ENCODE measurements at places on chromosomes 16 and 17.

GRCh38 chr16:73997340-73997711 lies 299.3 kb upstream of the PSMD7 start:
- DNase-seq: no peak

GRCh38 chr16:81585785-81586184 lies 141.2 kb downstream of the CMIP start:
- no peak for DNase-seq

GRCh38 chr17:47190243-47190642 lies 1.1 kb upstream of the CDC27 start:
- DNase-seq: no peak

DNA sequence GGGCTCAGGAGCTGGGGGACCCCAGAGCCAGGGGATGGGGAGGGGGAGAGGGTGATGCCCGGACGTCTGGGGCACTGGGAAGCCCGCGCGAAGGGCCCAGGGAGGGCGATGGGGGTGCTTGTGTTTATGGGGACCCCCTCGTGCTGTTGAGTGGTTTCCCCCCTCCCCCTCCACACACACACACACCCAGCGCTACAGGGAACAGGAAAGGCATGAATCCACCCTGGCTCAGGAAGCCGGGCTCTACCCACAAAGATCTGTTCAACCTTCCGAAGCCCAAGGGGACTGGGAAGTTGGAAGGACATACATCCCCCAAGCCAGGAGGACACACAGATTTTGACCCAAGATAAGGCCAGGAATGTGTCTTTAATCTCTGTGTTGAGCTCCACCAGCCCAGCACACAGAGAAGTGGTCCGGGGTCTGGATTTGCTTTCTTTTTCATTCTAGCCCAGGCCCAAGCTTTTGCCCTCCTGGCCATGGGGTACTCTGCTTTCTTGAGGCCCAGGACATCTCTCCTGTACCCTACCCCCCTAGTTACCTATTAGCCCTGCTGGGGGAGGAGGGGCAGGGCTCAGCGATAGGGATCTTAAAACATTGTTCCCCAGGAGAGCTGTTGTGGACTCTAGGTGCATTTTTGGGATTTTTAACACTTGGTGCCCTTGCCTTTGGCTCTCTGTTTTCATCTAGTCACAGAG lies 1.2 kb downstream of the UBALD2 start:
- DNase-seq: peak; percentile 49

GRCh38 chr16:19285431-19285830 lies at the start of gene CLEC19A:
TSS of gene CLEC19A (plus strand) at chr16:19285731. CDS start at chr16:19285852, 121 bp downstream.
- DNase-seq: no peak

DNA sequence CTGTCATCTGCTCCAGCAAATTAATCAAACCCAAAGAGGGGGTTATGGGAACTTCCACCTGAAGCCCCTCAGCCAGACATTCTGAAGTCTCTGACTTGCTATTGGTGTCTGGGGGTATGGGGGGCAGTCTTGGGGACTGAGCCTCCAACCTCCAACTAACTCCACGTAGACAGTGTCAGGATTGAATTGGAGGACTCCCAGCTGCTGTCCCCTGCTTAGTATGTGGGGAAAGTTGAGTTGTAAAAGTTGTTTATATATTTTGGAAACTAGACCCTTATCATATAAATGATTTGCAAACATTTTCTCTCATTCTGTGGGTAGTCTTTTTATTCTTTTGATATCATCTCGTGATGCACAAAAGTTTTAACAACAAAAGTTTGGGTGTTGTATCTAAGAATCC lies 689.2 kb downstream of the WWOX start:
- DNase-seq: no peak

GRCh38 chr17:43901861-43902589 lies 5.3 kb downstream of the MPP2 start:
- no peak for DNase-seq

- no peak for DNase-seq
Measured at GRCh38 chr17:17698869-17699351, 17.7 kb downstream of the RAI1 start.

DNA sequence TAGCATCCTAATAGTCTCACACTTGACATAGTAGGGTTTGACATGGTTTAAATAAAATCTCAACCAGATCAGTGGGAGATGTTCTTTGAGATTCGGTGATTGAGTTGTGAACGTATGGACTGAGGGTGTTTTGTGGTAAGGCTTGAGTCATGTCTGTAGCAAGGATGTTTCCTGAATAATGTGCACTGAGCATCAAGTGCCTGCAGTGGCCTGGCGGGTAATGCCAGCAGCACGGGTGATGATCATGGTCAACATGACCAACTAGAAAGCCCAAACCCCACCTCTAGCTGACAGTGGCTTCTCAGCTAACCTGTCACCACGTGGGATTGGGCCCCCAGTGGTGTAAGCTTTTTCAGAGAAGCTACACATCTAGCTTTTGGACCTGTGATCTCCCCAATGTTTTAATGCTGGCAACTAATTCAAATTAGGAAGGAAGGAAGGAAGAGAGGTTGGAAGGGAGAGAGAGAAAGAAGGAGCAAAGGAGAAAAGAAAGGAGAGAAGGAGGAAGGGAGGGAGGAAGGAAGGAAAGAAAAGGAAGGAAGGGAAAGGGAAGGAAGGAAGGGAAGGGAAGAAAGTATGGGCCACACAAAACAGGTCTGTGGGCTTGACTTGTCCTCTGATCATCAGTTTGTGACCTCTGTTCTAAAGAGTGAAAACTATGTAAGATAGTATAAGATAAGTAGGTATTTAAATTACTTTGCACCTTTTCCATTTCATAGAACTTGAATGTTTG lies 55.4 kb downstream of the WWOX start:
- no peak for DNase-seq

GRCh38 chr16:7057458-7057857 lies 275.2 kb upstream of the RBFOX1 start:
- DNase-seq: no peak

DNA sequence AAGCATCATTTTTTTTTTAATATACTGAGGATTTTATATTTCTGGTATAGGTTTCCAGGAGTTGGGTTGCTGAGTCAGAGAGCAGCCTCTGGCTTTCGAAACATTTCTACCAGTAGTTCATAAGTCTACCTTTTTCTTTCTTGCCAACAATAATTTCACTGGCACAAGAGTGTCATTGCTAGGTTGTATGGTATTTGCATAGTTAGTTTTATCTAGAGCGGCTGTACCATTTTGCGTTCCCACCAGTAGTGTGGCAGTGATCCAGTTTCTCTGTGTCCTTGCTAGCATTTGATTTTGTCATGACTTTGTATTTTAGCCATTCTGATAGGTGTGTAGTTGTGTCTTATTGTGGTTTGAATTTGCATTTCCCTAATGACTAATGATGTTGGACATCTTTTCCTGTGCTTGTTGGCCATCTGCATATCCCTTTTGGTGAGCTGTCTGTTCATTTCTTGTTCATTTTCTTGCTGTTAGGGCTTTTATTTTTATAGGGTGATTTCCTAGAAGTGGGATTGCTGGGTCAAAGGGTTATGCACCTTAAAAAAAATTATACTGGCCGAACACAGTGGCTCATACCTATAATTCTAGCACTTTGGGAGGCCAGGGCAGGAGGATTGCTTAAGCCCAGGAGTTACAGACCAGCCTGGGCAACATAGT lies 39.9 kb downstream of the SNX29 start:
- no peak for DNase-seq

- no peak for DNase-seq
Measured at GRCh38 chr17:76191896-76192295, 48.4 kb downstream of the RNF157 start.

GRCh38 chr16:74887084-74887483 lies 97.8 kb downstream of the WDR59 start:
- DNase-seq: no peak
